Esophagus mucosa (tissue), 1 donor: ENCODE measurements at places on chromosomes 7 and 10. TPM values are rescaled to one million over a fixed set of nuclear protein-coding genes. Genes with fewer than 3 reads are reported as not detected.

LOXL4 gene
- 1.1 TPM for total RNA-seq

MRC1 gene
- 1.2 TPM for total RNA-seq

AKR1C8 gene
- not detected for total RNA-seq

DNA sequence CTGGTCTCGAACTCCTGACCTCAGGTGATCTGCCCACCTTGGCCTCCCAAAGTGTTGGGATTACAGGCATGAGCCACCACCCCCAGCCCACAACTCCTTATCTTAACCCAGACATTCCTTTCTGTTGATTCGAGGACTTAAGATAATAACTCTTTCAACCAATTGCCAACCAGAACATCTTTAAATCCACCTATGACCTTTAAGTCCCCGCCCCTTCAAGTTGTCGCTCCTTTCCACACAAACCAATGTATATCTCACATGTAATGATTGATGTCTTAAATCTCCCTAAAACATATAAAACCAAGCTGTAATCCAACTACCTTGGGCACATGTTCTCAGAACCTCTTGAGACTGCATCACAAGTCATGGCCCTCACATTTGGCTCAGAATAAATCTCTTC, 7.8 kb upstream of the ANKRD2 start:
- no peak for ATAC-seq

GRCh38 chr7:27952456-27953285, 212.7 kb downstream of the TAX1BP1 start:
- no peak for ATAC-seq

- no peak for ATAC-seq
These were observed 73.4 kb upstream of the CUX1 start for GRCh38 chr7:101743995-101744360.

DNA sequence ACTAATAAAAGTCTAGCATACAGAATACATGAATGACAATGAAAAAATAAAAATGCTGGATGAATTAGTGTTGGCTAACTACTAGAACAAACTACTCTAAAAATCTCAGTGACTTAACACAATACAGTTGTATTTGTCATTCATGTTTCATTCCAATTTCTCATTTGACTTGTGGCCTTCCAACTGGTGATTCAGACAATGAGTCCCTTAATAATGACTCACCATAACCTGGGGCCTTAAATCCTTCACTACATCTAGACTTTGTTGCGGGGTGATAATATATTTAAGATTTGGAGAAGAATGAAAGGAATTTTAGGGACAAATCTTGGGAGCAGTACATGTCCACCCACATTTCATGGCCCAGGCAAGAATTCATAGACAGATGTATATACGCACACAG, 90.5 kb upstream of the POM121L12 start:
- ATAC-seq, result no peak

DNA sequence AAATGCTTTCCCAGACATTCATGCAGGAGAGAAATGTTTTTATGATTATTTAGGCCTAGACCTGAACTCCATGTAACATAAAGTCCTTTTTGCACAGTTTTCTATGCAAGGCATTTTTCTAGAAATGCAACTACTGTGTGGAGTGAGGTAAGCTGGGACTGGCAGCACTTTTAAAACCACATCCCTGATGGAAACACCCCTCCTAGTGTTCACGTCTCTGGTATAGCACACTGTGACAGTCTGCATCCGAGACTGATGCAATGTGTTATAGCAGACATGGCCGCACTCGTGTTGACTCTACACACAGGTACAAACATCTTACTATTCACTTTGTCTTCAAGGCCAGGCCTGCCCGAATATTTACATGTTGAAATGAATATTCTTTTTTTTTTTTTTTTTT, 19.3 kb upstream of the ERCC6 start:
- ATAC-seq, result no peak

DNA sequence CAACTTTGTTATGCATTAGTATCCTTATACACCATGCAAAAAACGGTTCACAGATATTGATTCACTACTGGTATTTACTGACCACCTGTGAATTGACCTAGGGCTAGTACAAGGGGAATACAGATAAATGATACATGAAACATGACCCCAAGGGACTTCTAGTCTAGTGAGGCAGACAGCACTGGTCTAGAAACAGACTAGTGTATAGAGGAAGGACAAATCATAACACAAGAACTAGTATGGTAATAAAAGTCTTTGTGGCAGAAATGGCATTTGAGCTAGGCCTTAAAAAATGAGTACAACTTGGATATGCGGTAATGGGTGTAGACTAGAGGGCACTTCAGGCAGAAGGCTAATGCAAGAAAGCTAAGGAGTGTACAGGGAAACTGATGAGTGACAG, 86.6 kb downstream of the SLC25A13 start:
- ATAC-seq, result no peak
